ENCODE measurements at places on chromosomes 3 and 15. TPM values are rescaled to one million over a fixed set of nuclear protein-coding genes. Genes with fewer than 3 reads are reported as not detected.

DNA sequence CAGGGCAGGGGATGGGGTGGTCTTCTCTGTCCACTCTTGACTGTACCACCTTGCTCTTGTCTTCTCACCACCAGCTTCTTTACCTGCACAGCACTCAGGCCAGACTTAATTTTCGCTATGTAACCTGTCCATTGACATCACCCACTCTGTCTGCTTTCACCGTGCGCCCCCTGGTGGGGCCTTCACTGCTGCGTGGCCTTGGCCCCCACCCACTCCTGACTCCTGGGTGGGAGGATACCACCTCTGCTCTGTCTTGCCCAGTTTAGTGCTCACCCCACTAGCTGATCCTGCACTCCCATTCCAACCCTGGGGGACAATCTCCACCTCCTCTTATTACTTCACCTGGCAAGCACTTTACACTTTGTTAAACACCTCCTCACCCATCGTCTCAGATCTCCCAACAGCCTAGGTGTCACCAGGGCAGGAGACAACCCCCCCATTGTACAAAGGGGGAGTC is 17.7 kb downstream of the PTH1R start:
- DNase-seq, result no peak

GRCh38 chr15:69706353-69707097 is 253.9 kb downstream of the RPLP1 start:
- no peak for DNase-seq

- DNase-seq, result no peak
These were observed 747.4 kb upstream of the ARPP21 start for GRCh38 chr3:34891941-34892340.

DNA sequence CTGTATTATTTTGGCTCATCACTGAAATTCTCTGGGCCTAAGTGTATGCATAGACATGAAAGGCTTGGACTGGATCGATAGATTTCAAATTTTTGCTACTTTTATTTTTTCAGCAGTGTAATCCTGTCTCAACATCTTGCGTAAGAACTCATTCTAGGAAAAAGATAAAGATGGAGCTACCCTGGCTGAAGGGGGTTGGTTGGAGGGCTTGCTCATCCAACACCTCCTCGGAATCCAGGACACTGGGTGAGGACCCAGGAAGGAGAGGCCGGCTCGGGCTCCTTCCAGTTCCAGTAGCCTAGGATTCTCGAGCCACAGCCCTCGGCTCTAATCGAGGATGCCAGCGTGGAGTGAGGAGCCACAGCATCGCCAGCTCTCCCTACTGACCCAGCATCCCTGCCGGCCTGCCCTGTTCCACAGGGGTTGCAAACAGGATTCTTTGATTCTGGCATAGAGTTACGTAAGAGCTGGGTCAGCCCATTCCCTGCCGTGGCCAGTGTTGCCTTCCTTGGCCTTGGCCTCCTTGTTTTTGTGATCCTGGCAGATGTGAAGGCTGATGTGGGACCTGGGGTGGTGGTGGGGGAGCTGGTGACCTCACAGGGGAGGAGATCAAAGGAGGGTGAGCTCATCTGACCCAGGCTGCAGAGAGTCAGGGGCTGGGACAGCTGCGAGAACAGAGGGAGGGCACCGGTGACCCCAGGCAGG is 149.5 kb downstream of the ALDH1A2 start:
- DNase-seq, result no peak

DNA sequence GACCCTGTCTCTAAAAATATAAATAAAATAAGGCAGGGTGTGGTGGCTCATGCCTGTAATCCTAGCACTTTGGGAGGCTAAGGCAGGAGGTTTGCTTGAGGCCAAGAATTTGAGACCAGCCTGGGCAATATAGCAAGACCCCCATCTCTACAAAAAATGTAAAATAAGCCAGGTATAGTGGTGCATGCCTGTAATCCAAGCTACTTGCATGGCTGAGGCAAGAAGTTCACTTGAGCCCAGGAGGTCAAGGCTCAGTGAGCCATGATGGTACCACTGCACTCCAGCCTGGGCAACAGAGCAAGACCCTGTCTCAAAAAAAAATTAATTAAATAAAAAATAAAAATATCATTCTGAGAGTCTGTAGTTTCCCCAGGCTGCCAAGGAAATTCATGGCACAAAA is 4.1 kb upstream of the JAGN1 start:
- DNase-seq, result no peak

- no peak for DNase-seq
These were observed 1.0 kb downstream of the TMCC1 start for GRCh38 chr3:129892486-129892856.

- no peak for DNase-seq
These were observed 130.8 kb downstream of the UACA start for GRCh38 chr15:70632491-70633102.

GRCh38 chr3:63918321-63918720 is 6.1 kb upstream of the SCAANT1 start:
- DNase-seq, result no peak

GRCh38 chr15:89230277-89230676 is 8.9 kb upstream of the RLBP1 start:
- DNase-seq, result no peak

DNA sequence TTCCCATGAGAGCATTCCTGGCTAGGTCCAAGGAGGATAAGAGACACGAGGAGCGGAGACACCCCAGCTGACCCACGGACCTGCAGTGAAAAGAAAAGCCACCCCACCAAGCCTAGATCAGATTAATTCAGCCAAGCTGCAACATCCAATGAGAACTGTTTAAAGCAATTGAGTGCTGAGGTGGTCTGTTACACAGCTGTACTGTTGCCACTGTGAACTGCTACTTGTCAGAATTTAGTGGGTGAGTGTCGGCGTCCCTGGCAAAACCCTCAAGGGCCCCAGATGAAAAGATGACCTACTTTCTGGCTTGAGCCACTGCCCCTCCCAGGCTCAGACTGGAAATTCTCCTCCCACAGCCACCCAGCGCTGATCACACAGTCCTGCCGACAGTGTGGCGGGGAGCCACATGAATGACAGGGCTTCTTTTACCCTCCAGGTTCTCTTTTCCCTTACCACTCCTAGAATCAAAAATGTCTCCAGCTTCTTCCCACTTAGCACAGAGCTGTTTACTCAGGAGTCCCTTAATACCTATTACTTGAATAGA is 26.4 kb upstream of the KBTBD12 start:
- no peak for DNase-seq

DNA sequence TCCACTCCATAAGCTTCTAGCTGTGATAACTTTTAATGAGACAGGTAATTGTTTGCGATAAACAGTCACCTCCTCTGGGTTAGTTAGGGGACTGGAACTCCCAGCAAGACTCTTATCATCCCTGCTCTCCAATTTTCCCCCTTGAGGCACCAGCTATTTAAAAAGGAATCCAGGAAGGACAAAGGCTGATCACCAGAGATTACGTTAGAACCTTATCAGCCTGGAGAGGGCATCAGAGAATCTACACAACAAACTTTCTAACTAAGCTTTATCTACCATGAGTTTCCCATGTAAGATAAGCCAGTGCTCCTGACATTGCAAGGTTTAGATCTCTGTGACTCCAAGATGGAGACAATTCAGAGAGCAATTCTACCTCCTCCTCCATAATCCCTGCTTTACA is 31.3 kb downstream of the GPR176 start:
- DNase-seq, result no peak

DNA sequence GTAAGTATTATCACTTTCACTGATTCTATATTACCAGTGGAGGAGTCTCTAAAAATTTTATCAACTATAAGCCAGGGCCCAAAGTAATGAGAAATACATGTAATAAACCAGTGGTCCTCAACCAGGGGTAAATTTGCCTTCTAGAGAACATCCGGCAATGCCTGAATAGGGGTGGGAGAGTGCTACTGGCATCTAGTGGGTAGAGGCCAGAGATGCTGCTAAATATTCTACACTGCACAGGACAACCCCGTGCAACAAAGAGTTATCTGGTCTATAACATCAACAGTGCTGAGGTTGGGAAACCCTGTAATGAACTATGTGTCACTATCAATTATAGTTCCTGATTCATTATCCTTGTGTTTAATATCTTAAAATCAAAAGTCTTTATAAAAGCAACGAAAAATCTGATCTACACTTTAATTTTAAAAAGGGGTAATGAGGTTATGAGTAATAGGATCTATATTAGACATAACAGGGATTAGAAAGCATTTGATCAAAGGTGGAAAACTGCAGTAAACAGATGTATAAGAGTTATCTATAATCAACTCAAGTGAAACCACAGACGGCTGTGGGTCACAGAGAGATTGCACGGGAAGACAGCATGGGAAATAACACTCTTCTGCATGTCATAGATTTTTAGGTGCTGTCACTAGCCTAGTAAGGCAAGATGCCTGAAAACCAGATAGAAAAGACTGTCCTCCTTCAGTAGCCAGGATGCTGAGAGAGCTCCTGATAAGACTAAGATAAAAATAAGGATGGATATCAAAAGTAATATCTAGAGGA is 2.0 kb downstream of the LYSMD2 start:
- no peak for DNase-seq

- no peak for DNase-seq
These were observed 107.7 kb downstream of the GHSR start for GRCh38 chr3:172340583-172340982.

DNA sequence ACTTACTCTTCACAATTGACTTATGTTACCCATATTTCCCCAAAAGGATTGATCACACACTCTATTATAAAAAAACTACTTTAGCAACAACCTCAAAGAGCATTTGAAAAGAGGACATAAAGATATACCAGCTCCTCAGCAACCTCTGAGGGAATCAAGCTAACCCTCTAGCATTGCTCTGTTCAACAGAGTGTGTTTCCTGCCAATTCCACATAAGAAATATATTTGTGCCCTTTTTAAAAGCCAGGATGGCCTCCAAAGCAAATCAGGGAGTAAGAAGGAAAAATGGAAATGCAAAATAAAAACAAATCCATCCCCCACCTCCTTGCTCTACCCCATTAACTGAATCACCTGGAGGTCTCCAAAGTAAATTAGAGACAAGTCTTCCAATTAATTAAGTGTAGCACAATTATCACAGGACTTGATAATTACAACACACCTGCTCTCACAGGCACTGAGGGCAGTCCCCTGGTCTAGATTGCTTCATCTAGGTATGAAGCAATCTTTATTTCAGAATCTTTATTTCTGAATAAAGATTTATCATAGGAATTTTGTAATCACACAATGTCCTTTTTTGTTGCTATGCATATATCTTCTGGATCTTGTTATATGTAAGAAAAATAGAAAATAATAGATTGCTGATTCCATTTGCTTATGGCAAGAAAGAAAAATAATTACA is 34.8 kb downstream of the GPR176 start:
- no peak for DNase-seq

- DNase-seq, result no peak
These were observed 92.0 kb upstream of the RNU6-1 start for GRCh38 chr15:67931861-67932260.

GRCh38 chr15:84829428-84829827 is 12.3 kb downstream of the ALPK3 start:
- DNase-seq, result no peak

DNA sequence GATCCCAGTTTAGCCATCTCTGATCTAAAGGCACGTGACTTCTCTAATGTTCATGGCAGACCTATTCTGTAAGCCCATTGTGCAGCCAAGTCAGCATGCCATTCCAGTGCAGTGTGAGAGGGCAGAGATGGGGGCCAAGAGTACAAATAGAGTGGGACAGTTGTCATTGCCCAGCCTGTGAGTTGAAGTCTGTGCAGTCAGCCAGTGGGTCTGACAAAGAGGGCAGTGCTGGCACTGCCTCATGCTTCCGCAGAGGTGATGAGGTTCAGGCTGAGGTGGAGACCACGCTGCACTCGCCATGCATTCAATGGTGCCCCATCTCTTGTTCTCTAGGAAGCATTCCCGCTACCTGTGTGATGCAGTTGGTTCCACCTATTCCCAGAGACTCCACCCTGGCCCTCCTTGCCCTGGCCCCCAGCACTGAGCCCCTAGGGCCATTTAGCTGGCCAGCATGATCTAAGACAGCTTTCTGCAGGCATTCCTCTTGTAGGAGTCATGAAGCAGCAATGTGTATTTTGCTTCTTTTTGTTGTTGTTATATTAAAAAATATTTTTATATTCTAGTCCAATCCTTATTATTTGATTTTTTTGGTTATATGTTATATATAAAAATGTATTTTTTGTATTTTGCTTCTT is 3.7 kb downstream of the MRAS start:
- no peak for DNase-seq

GRCh38 chr15:66502491-66502890 is 2.2 kb downstream of the RPL4 start:
- DNase-seq, result no peak

- no peak for DNase-seq
These were observed 327.9 kb downstream of the SQOR start for GRCh38 chr15:45962733-45963132.

DNA sequence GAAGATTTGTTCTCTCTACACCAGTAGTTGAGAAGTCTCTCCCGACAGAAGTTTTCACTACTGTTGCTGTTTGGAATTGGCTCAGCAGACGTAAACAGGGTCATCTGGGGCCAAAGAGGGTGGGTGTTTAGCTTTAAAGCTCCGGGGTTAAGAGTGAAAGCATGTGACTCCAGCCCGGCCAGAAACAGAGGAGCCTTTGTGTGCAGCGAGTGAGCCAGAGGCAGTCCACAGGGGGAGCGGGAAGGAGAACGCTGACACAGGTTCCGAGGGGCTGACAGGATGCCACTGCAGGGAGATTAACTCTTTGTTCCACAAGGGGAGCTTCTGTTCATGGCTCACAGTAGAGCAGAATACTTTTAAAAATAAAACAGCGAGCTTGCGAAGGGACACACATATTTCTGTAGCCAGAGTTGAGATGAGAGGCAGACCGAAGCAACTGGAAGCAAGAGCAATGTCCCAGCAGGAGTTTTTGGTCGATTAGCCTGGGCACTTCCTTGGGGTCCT is 26.9 kb downstream of the BMF start:
- DNase-seq, result no peak

GRCh38 chr3:52931328-52931727 is 34.0 kb upstream of the STIMATE start:
- no peak for DNase-seq

GRCh38 chr3:10723991-10724390 is 92.0 kb upstream of the SLC6A11 start:
- DNase-seq, result no peak

The DPPA2 gene
- 1.2 TPM for polyA plus RNA-seq

The CXCR6 gene
- polyA plus RNA-seq, result 0.16 TPM

The GOLGA8G gene
- 0.30 TPM for polyA plus RNA-seq

The MED12L gene
- polyA plus RNA-seq, result 3.0 TPM

The NME9 gene
- 2.2 TPM for polyA plus RNA-seq

The ROBO2 gene
- 102 TPM for polyA plus RNA-seq

The TM6SF1 gene
- polyA plus RNA-seq, result 1.9 TPM

The PLSCR5 gene
- polyA plus RNA-seq, result not detected

The VGLL3 gene
- 3.8 TPM for polyA plus RNA-seq

The MBD4 gene
- polyA plus RNA-seq, result 41.4 TPM

The OIP5 gene
- polyA plus RNA-seq, result 7.4 TPM

Measured in left renal cortex interstitium (tissue), 4 donors.